ENCODE measurements at places on chromosomes 6 and 20.

DNA sequence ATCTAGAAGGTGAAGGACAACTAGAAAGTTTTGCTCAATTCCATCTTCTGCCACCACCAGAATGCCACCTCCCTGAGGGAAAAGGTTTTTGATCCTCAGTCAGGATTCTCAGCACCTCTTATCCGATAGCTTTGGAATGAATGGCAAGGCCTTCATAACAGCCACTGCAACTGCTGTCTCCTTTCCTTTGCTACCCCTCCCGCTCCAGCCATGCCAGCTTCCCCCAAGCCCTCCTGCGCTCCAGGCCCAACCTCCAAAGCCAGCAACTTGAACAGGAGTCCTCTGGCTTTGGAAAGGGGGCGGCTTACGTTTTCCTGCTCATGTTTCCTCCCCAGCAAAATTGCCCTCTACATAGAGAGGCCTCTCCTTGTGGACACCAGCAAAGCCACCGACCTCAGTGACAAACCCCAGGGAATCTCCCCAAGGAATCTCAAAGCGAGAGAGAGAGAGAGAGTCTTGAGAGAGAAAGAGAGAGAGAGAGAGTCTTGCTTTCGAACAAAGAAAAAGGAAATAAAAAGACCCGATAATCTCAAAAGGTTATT is 420 bp upstream of the BTN2A1 start:
- DNase-seq = no peak

DNA sequence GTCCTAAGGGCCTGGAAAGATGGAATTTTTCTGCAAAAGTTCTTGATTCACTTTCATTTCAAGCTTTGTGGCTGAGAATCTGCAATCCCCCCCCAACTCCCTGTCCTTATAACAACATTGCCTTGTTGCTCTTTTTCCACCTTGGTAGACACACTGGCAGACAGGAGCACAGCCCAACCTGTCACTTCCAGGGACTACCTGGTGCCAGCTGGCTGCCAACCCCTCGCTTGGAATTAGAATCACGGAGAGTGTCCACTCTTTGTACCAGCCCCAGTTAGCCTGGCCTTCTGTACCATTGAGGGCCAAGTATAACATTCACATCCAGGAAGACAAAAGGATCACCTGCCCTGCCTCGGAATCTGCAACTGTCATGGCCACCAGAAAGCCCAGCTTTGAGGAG is 74.7 kb downstream of the POPDC3 start:
- no peak for DNase-seq

- DNase-seq = no peak
Measured at GRCh38 chr20:12875510-12875909, 133.3 kb upstream of the SPTLC3 start.

DNA sequence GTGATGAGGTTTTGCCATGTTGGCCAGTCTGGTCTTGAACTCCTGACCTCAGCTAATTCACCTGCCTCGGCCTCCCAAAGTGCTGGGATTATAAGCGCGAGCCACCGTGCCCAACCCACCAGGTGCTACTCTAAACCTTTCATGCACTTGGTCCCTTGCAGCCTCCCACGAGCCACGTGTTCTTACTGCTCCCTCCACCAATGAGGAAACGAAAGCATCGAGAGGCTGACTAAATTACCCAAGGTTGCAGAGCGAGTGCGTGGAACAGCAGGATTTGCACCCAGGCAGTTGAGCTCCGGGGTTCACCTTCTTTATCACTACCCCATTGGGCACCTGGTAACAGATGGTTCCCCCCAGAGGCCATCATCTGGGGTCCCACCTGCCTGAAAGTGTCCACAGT is 208.3 kb downstream of the LY86 start:
- no peak for DNase-seq

GRCh38 chr6:29419516-29419915 is 4.8 kb downstream of the OR12D1 start:
- no peak for DNase-seq

All from midbrain (tissue), 1 donor.